Cardiac muscle cell (in vitro differentiated cells and primary cell): ENCODE measurements at places on chromosomes 6 and 20. TPM values are rescaled to one million over a fixed set of nuclear protein-coding genes. Genes with fewer than 3 reads are reported as not detected.
A peak's percentile ranks its signal among the peaks of the same experiment; 100 is the strongest.

THBS2 gene
- total RNA-seq, result 0.06 and 0.07 TPM in 2 replicates

TREM1 gene
- not detected in 2 replicates for total RNA-seq

CDC5L gene
- 17.1 and 17.8 TPM in 2 replicates for total RNA-seq

DNA sequence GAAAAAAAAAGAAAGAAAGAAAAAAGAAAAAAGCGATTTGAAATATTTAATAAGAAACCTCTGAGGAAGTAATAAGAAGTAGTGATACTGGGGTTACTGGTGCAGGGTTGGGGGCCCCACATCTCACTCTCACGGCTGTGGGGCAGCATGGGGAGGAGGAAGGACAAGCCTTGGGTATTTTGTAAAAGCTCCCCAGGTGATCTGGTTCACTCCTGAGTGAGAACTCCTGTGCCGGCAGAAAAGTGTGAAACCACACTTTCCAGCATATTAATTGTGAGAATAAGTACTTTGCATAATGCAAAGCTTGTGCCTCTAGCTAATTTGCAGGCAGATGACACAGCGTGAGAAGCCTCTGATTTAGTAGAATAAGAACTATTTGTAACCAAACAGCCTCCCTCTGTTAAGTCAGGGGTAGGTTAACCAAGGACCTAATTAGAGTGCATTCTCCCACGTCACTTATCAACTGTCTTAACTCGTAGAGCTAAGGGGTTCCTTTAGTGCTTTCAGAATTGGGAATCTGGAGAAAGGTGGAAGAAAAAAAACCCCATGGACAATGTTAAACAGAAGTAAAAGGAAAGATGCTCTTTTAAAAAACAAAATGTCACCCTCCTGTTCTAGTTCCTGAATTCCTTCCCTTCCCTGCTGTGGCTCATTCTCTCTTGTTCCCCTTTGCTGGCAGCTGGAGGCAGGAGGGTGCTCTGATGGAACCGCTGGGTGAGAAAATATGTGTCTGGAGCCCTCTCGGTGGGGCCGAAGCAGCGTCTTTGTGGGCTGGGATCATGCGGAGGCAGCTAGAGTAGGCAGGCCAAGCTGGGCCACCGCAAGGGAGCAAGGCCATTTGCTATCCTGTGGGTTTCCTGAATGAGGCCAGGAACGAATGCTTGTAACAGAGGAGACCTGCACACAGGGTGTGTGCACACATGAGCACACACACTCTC lies 108.7 kb downstream of the FYN start:
- no peak for DNase-seq
- H3K4me3 ChIP-seq, result no peak overlapping the region
- no peaks in the 10 kb centered on the region for H3K36me3 ChIP-seq
- peak overlapping the region; percentile 56 for H3K27ac ChIP-seq
- no peaks in the 10 kb centered on the region for H3K27me3 ChIP-seq
- peaks cover 52% of the 10 kb centered on the region for H3K4me1 ChIP-seq

- H3K27me3 ChIP-seq, result no peaks in the 10 kb centered on the region
- peak overlapping the region; percentile 86 for H3K27ac ChIP-seq
- DNase-seq, result no peak
Measured at GRCh38 chr20:13791540-13792459, 7.0 kb downstream of the NDUFAF5 start.

PGC gene
- total RNA-seq, result not detected in 2 replicates

C6orf52 gene
- total RNA-seq, result 2.1 and 10.9 TPM in 2 replicates

DNA sequence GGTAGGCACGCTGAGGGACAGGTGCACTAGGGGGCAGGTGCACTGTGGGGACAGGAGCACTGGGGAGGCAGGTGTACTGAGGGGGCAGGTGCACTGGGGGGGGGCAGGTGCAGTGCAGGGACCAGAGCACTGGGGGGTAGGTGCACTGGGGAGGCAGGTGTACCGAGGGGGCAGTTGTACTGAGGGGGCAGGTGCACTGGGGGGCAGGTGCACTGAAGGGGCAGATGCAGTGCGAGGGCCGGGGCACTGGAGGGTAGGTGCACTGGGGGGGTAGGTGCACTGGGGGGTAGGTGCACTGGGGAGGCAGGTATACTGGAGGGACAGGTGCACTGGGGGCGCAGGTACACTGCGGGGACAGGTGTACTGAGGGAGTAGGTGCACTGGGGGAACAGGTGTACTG lies 39.5 kb downstream of the DAAM2 start:
- no peak overlapping the region for H3K27ac ChIP-seq
- no peaks in the 10 kb centered on the region for H3K36me3 ChIP-seq
- no peak overlapping the region for H3K4me3 ChIP-seq
- H3K4me1 ChIP-seq, result peaks cover 3% of the 10 kb centered on the region

DNA sequence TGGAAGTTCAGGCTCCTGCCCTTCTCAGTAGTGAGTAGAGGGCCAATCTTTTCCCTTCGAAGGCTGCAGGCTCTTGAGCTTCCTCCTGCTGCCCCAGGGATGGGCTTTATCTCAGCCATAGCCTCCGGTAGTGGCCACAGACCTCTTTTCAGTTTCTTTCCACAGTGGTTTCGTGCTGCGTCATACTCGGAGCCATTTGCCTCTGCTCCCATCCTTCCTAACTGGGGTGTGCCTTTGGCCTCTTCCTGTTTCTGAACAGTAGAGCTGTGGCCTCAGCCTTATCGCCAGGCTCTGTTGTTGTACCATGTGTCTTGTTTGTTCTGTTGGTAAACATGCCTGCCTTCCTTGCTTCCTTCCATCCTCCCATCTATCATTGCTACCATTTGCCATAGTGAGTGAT lies 54.1 kb downstream of the TULP4 start:
- no peak for DNase-seq
- H3K27ac ChIP-seq, result no peak overlapping the region
- no peaks in the 10 kb centered on the region for H3K27me3 ChIP-seq
- peaks cover 16% of the 10 kb centered on the region for H3K4me1 ChIP-seq
- no peaks in the 10 kb centered on the region for H3K36me3 ChIP-seq

DNA sequence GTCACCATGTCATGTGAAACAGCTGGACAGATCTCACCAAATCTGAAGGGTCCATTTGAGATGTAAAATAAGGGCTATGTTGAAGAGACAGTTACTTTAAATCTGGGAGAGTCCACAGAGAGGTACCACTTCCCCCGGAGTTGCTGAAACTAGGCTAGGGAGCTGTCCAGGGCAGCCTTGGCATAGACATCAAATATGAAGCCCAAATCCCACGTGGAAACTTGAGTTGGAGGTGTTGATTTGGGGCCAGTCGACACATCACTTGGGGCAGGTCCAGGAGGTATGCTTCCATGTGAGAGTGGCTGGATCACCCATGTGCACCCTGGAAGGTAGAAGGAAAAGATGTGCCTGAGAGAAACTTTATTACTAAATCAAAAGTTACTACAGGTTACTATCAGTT lies 12.0 kb upstream of the SERPINB9 start:
- no peak overlapping the region for H3K4me3 ChIP-seq
- no peaks in the 10 kb centered on the region for H3K36me3 ChIP-seq
- no peak overlapping the region for H3K27ac ChIP-seq
- DNase-seq, result no peak

DNA sequence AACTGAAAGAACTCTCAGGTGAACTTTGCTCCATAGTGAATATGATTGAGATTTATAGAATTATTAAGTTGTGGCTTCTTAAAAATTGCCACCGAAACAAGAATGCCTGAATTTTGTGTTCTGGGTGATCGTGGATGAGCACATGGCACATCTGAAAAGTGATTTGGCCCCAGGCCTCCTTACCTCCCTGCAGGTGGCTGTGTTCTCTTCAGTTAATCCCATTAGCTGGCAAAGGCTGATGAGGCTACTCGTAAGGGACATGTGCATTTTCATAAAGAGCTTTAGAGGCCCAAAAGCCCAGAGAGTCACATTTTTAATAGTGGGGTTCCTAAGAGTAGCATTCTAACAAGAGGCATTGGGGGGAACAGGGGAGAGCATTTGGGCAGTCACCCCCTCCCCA lies 22.6 kb downstream of the GNAS start:
- H3K4me3 ChIP-seq, result no peak overlapping the region
- H3K4me1 ChIP-seq, result no peaks in the 10 kb centered on the region
- H3K36me3 ChIP-seq, result no peaks in the 10 kb centered on the region
- no peak overlapping the region for H3K27ac ChIP-seq

BPIFA1 gene
- not detected in 2 replicates for total RNA-seq

GRCh38 chr6:45507186-45507585 lies 129.5 kb upstream of the SUPT3H start:
- H3K27ac ChIP-seq, result no peak overlapping the region
- H3K4me3 ChIP-seq, result no peak overlapping the region
- no peaks in the 10 kb centered on the region for H3K27me3 ChIP-seq
- H3K4me1 ChIP-seq, result peaks cover 3% of the 10 kb centered on the region

PEX7 gene
- total RNA-seq, result 13.4 and 13.7 TPM in 2 replicates

- DNase-seq, result no peak
- no peak overlapping the region for H3K27ac ChIP-seq
- H3K4me1 ChIP-seq, result peaks cover 8% of the 10 kb centered on the region
Measured at GRCh38 chr20:58978351-58979190, 2.5 kb upstream of the NELFCD start.

IDH3B gene
- total RNA-seq, result 216 and 266 TPM in 2 replicates

DNA sequence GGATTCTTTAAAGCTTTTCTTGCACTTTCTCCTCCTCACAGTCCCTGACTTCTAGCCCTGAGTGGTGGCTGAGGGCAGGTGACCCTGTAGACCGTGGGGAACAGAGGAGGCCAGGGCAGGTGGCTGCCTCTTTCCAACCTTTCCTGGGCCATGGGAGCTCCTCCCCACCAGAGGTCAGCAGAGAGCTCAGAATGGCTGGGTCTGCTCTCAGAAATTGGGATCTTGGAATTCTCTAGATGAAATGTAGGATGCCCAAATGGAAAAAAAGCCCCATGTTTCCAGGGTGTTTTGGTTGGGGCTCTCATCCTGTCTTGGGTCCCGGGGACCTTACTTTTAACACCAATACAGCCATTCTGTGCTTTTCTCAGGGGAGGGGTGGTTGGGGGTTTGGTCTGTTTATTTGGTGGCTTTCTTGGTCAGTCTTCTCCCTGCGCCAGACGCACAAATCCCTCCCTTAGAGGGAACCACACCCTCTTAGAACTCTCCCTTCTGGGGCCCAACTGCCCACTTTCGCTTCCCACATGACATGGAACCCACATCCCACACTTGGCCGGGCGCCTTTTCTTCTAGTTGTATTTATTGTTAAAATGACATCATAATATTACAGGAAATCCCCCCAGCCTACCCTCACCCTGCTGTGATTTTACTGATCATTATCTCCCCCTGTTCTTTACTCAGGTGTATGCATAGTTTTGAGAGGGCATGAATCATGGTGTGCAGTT lies 17.9 kb downstream of the GNAS start:
- DNase-seq, result peak; percentile 71
- H3K27ac ChIP-seq, result no peak overlapping the region
- H3K36me3 ChIP-seq, result no peaks in the 10 kb centered on the region
- H3K4me3 ChIP-seq, result no peak overlapping the region
- no peaks in the 10 kb centered on the region for H3K27me3 ChIP-seq

DNA sequence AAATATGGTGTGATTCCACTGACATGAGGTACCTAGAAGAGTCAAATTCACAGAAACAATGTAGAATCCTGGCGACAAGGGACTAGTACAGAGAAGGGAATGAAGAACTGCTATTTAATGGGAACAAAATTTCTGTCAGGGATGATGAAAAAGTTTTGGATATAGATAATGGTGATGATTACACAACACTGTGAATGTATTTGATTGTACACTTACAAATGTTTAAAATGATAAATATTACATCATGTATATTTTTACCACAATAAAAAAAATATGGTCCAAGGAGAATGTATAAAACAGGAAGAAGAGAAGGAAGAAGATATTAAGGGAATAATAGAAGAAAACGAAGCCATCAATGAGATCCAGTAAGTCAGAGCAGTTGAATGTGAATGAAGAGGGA lies 8.4 kb upstream of the E2F3 start:
- H3K27me3 ChIP-seq, result no peaks in the 10 kb centered on the region
- no peaks in the 10 kb centered on the region for H3K4me1 ChIP-seq
- no peak overlapping the region for H3K27ac ChIP-seq
- no peak for DNase-seq
- H3K36me3 ChIP-seq, result no peaks in the 10 kb centered on the region
